ENCODE measurements at places on chromosomes 7 and 10.

DNA sequence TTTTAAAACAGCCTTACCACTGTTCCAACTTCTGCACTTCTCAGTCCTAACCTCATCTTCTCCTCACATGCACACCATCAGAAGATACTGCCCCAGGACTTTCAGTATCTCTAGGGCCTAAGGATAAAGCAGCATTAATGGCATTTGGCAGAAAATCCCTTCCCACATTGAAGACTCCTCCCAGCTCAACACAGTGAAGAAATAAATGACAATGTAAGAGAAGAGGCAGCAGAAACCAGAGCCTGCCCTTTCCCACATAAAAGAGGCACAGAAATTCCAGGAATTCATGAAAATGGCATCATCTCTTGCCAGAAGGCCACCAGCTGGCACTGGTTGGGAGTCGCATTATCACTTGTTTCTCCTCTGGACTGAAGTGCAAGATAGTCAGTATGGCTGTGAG, 3.7 kb downstream of the GCC1 start:
- no peak for DNase-seq

DNA sequence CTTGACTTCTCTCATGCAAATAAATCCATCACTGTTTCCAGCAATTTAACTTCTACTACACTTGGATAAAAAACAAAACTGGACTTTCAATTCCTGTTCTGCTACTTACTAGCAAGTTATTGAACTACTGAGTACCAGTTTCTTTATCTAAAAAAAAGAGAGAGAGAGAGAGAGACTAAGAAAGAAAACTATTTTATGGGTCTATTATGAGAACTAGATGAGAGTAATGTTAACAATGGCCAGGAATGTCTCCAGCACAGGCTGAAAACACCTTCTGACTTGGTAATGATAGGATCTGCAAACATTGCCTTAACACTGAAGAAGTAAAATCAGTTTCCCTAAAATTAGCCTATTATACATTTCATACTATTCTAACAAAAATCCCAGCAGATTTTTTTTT, 5.2 kb downstream of the TSPAN12 start:
- DNase-seq, result no peak

DNA sequence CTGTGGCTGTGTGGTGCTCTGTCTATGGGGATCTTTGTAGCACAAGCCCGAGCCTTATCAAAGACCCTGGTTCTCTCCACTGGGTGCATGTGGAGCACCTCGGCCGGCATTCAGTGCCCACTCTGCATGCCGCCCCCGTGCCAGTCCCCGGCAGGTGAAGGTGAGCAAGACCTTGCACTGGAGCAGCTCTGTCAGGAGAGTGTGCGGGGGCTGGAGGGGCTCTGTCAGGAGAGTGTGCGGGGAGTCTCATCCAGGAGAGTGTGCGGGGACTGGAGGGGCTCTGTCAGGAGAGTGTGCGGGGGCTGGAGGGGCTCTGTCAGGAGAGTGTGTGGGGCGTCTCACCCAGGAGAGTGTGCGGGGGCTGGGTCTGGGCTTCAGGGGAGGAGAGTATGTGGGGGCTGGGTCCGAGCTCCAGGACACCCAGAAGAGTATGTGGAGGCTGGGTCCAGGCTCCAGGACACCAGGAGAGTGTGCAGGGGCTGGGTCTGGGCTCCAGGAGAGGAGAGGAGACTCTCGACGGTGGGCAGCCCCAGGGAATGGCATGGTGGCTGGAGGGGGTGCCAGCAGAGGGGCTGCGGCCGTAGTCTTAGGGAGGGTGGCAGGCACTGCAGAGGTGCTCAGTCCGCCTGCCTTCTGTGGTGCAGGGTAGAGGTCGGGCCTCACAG, 40.8 kb downstream of the INPP5A start:
- DNase-seq, result no peak

DNA sequence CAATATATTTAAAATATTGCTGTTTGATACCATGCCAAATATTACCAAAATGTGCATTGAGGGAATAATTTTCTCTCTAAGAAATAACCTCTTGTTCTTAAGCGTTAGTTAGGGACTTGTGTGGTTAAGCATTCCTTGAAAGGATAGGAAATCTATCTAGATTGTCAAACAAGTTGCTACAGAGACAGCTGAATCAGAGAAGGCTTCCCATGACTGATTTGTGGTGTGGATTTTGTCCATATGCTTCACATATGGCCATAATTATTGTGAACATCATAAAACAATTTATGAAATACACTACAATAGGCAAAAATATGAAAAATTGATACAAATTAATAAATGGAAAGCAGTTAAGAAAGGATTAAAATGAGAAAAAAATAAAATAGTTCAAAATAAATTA, 96.3 kb downstream of the GNAT3 start:
- DNase-seq, result no peak

DNA sequence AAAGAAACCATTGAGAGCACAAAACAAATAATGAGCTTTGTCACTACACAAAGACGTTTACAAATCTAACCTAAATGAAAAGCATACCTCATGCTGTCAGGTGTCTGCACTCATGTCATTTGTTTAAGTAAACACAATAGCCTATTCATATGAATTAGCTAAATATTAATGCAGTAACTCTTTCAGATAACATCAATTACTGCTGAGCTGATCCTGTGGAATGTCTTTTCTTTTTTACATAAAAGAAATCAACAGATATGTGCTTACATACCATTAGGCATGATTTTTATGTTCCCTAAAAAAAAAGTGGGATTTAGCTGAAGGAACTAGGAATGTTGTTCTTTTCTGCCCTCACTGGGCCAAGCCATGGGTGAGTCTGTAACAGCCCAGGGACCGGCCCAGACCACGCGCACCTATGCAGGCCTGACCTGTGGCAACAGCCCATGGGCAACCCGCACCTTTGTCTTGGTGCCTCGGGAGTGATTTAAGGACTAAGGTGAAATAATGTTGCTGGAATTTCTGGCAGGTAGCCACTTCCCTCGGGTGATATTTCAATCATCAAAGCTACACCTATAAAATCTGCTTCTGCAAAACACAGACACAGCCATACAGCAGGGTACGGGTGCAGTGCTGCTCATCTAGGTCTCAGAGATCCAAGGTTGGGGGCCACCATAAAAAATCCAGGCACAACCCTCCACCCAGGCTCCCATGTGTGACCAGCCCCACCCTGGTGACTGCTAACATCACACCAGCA, 44.6 kb downstream of the FGFR2 start:
- no peak for DNase-seq

DNA sequence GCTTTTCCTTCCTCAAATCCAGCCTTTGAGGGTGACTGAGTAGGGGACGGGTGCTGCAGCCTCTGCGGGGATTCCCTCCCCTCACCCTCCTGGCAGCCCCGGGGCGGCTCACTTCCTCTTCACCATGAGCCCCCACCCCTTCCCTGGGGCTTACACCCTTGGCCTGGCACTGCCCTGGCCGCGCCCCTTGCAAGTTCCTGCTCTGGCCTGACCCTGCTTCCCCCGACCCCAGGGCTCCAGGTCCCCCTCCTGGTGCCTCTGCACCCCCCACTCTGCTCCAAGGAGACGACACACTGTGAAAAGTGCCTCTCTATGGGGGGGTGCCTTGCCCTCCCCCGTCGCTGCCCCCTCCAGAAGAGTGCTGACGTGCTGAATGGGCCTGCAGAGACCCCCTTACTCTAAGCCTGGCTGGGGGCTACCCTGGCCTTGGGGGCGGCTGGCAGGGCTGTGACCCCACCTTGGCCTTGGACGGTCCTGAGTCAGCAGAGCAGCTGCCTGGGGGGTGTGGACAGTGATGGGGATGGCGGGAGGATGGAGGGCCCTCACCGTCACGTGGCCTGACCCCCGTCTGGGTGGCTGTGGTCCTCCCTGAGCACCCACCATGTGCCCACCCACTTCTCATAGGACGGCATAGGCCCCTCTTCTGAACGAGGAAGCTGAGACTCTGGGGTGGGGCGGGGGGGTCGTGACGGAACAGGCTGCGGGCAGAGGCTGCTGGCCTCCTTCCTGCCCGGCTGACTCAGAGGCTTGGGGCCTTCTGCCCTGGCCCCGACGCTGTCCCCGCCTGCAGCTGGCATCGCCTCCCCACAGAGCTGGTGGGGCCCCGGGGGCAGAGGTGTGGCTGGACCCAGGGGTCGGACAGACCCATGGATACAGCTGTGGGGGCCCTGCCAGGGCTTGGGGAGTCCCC, 9.8 kb downstream of the LFNG start:
- DNase-seq, result peak; percentile 45

DNA sequence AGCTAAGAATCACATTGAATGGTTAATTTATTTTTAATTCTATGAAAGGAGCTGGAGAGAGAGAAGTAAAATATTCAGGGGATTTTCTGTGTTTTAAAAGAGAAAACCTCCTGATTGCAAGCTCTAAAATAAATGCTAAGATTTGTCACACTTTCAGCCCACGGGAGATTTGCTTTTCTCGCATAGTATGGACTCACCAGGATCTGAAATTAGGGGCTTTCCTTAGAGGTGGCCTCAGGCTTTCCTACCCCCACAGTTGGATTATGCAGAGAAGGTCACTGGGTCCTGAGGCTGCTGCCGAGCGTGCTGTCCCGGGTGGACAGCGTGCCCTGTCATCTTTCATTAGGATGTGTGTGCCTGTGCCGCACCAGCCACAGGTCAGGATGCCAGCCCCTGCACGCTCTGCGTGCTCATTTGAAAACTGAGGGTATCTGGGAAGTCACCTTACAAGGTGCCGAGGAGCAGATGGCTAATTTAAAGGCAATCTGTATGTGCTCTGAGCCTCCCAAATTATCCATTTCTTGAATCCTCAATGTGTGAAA, 258.8 kb downstream of the CELF2 start:
- DNase-seq, result no peak

DNA sequence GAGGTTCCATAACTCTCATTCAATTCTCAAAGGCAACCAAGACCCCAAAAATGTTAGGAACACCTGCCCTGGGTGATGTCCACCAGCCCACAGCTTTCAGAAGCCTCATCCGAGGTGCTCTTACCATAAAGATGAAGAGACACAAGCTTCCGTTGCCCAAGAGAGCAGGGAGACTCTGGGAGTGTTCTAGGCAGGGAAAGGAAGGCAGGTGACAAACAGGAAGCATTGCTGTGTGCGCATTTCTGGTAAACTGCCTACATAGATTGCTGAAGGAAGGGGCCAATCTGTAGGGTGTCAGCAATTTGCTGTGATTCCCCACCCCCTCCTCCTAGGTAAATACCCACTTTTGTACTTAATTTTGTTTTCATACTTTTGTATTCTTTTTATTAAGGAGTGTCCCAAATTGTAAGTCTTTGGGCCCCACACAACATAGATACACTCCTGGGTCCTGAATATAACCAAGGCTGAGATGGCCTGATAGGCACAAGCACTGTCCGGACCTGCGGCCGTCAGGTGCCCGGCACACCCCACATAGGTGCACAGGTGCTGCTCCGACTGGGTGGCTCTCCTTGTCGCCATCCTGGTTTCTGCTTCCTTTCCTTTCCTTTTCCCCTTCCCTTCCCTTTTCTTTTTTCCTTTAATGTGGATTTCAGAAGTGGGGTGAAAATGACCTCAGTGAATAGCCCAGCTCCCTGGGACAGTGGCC, 51.4 kb upstream of the SMNDC1 start:
- DNase-seq, result no peak

DNA sequence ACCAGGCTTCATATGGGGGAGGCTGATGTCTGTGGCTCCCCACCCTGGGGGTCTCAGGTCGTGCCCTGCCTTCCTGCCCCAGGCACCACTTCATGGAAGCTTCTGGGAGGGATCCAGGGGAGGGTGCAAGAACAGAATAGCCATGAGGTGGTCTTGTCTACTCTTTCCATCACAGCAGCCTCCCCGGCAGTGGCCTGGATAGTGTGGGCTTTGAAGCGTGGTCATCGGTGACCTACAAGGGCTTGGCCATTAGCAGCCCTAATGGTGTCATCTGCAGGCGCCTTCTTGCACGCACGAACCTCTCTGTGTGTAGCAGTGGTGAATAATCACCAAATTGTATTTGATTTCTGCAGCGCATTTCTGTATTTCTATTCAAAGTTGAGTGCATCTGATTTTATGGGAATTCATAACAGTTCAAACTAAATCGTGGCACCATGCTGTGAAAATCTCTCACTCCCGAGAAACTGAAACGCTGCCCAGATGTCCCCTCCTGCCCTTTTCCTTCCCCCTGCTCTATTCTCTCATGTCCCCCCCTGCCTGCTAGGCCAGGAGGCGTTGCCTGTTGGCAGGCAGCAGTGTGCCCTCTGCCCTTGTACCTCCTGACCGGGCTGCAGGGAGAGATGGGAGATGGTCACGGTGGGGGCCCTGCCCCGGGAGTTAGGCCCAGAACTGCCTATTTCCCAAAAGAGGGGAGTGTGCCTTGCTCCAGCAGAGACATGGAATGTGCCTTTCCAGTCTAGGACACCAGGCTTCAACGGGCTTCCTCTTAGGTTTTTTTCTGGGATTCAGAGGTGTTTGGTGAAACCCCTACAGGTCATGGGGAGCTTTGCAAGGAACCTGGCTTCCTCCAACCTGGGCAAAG, 34.8 kb downstream of the CDH23 start:
- DNase-seq, result no peak

- no peak for DNase-seq
Observed at GRCh38 chr10:67608001-67608400, 88.0 kb downstream of the CTNNA3 start.

GRCh38 chr10:51789903-51790302, 90.5 kb upstream of the CSTF2T start:
- DNase-seq, result no peak

DNA sequence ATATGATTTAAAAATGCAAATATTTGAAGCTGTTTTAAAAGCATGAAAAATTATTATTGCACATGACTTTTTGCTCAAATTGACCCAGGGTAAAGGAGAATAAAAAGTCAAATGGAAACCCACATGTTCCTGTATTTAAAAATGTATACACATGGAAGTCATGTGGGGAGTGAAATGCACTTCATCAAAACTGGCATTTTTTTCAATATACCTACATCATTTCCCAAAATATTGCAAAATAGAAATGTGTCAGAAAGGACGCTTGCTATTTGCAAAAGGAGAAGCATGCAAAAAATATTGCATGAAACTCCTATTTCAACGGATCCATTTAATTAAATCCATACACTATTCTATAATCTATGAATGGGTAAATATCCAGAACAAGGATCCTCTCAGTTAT, 117.0 kb downstream of the POU6F2 start:
- no peak for DNase-seq

DNA sequence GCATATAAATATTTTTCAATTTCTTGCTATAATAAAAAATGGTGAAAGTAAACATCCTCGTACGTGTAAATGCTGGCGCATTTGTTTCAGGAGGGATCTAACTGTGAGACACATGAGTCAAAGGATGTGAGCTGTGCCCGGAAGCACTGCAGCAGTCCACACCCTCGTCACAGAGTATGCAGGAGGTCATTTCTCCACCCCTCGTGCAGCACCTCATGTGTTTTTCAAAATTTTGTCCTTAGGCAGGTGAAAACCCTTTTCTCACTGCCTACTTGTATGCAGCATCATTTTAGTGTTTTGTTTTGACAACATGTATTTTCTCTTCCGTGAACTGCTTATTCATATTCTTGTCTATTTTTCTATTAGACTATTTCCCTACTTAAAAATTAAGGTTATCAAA, 162.7 kb downstream of the AVL9 start:
- no peak for DNase-seq

- no peak for DNase-seq
Observed at GRCh38 chr10:61605221-61605620, 57.5 kb upstream of the CABCOCO1 start.

DNA sequence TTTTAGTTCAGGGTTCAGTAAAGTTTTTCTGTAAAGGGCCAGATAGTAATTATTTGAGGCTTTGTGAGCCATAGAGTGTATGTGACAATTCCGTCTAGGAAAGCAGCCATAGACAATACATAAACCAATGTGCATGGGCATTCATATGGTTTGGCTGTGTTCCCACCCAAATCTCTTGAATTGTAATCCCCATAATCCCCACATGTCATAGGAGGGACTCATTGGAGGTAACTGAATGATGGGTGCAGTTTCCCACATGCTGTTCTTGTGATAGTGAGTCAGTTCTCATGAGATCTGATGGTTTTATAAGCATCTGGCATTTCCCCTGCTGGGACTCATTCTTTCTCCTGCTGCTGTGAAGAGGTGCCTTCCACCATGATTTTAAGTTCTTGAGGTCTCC, 29.9 kb downstream of the SEC61G start:
- no peak for DNase-seq
